ENCODE measurements at places on chromosomes 13 and 19. TPM values are rescaled to one million over a fixed set of nuclear protein-coding genes. Genes with fewer than 3 reads are reported as not detected.
A peak's percentile ranks its signal among the peaks of the same experiment; 100 is the strongest.

GRCh38 chr19:9156304-9156703 is 16.1 kb downstream of the ZNF317 start:
- no peak for ATAC-seq

Gene TEX29
- total RNA-seq = 1.9 TPM

GRCh38 chr13:108225440-108225839 is 7.2 kb downstream of the ABHD13 start:
- no peak for ATAC-seq

DNA sequence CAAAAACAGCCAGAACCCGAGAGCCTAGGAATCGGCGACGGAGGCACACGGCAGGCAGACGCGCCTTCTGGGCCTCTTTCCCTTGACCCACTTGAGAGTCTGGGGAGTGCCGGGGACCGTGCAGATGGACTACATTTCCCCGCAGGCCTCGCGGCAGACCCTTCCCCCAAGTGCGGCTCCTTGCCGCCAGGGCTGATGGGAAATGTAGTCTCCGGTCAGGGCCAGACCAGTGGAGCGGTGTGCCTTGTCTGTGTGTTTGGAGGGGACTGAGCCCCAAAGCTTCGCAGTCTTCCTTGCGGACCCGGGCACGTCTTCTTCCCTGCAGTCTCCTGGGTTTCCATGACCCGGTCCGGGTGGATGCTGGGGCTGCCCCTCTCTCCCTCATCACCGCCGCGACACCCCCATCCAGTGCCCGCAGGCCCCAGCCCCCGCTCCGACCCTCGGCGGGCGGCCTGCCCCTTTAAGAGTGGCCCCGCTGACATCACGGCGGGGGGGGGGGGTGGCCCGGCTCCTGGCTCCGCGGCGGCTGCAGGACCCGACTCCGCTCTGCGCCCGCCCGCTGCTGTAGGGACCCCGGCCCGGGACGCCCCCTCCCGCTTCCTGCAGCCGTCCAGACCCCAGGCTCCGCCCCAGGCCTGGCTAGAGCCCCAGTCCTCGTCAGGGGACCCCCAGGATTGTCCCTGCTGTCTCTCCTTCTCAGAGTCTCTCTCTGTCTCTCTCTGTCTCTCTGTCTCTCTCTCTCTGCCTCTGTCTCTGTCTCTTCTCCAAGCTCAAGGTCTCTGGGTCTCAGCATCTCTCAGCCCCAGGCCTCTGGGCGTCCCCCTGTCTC is 758 bp upstream of the CACNG7 start:
- peak; percentile 32 for ATAC-seq

Gene FTL
- 2,549 TPM for total RNA-seq

Gene JSRP1
- 0.37 TPM for total RNA-seq

Gene AMH
- 1.2 TPM for total RNA-seq

DNA sequence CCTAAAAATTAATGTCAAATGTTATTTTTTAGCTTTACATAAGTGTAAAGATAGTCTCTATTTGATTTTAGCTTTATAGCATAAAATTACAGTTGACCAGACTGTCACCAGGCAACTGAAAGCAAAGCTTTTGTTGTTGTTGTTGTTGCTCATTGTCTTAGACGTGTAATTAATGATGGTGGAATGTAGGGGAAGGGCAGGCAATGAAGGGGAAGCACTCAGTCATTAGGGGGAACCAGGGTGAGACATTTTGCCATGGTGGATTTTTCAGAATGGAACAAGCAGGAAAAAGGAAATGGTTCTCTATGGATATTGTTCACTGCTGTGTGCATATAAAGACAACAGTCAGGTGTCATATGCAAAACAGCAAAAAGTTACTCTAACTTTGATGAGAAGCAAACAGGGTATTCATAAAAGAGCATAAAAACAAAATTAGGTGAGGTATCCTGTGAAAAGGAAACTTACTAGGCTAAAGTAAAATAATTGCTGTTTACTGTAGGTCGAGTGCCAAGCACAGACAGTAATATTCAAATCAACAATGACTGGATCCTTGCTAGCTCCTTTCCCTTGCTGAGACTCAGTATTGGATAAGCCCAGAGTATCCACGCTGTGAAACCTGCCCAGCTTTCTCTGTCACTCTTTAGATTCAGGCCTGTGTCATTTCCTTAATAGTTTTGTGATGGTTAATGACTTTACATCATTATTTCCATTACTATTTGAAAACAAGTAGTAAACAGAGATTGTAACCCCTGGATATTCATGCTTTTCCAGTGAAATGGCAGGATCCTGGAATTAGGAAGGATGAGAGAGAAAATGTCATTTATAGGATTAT is 110.5 kb downstream of the LRCH1 start:
- no peak for ATAC-seq
